ENCODE measurements at places on chromosomes 16 and 17.

DNA sequence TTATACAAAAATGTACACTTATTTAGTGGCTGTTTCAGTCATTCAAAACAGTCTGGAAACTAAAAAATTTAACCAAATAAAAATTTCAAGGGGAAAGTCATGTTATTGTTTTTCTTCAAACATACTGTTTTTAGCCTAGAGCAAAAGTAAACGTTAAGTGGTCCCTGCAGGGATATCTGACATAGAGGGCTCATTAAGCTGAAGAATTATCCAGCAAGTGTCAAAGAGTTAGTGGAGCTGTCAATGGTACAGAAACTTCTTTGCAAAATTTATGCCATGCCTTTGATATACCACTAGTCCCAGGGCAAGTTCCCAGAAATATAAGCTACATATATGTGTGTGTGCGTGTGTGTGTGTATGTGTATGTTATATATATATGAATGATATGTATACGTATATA lies 894.2 kb downstream of the KCNJ2 start:
- DNase-seq, result no peak

DNA sequence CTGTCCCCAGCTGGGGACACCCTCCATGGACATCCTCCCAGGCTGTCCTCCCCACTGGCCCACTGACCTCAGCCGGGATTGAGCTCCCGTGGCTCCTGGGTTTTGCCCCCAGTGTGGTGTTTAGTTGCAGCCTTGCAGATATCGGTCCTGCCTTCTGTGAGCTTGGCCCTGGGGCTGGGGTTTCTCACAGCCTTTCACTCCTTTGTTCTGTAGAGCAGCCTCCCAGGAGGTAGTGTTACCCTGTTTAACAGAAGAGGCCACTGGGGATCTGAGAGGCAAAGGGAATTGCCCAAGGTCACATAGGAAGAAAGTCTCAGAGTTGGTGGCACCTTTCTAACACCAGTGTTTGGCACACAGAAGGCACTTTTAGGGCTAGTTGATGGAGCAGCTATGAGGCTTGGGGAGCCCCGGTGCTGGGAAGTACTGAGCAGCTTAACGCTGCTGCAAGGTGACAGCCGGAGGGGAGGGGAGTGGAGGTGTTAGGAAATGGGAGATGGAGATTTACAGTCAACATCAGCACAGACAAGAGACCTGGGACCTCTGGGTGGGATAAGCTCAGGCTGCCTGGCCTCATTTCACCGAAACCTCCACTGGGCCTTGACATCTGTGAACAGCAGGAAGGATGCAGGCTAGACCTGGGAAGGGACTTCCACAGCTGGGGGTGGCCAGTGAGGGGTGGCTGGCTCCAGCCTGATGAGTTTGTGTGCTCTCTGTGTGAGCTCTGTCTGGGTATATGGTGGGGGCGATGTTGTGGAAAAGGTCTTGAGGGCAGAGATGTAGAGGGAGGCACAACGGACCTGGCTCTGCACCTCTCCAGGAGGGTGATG lies 26.1 kb downstream of the CACNA1G start:
- DNase-seq, result no peak

DNA sequence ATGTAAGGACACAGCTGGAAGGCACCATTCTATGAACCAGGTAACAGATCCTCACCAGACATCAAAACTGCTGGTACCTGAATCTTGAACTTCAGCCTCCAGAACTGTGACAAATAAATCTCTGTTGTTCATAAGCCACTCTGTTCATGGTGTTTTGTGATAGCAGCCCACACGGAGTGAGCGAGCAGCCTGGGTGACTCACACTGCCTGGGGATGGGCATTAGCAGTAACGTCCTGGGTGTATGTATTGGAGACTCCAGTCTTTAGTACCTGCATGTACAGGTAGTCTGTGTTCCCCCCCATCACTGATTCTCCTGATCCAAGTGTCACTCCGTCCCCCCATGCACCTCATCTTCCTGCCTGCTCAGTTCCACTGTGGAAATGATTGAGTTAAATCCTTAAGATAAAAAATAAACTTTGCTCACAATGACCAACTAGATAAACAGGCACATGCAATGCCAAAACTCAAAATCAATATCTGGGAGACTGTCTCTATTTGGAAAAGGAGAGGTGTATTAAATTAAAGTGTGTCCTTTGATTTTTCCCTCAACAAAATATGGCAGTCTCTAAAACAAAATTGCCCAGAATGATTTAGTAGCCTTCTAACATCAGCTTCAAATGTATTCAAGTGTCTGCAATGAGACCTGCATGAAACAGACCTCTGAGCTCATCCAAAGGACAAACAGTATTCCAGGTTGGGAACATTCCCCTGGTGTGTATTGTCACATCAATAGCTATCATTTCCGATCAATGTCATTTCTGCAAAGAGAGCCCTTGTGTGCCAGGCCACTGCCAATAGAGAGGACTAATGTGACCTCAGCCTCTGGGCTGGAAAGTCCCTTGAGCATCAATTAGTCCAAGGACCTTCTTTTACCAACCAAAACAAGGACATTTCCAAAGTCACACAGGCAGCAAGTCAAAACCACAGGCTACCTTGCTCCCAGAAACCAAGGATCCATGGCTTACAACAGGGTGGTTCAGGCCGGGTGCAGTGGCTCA lies 12.2 kb upstream of the VAT1L start:
- DNase-seq, result peak; percentile 51

DNA sequence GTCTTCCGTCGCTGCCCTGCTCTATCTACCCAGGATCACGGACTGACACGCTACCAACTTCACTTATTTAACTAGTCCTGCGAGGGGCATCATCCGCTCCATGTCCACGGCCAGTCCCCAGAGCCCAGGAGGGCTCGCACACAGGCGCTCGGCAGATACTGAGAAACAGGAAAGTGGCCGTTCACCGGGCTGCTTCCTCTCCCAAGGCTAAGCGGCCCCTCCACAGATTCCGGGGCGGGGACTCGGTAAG lies 388 bp downstream of the OXLD1 start:
- DNase-seq, result no peak

DNA sequence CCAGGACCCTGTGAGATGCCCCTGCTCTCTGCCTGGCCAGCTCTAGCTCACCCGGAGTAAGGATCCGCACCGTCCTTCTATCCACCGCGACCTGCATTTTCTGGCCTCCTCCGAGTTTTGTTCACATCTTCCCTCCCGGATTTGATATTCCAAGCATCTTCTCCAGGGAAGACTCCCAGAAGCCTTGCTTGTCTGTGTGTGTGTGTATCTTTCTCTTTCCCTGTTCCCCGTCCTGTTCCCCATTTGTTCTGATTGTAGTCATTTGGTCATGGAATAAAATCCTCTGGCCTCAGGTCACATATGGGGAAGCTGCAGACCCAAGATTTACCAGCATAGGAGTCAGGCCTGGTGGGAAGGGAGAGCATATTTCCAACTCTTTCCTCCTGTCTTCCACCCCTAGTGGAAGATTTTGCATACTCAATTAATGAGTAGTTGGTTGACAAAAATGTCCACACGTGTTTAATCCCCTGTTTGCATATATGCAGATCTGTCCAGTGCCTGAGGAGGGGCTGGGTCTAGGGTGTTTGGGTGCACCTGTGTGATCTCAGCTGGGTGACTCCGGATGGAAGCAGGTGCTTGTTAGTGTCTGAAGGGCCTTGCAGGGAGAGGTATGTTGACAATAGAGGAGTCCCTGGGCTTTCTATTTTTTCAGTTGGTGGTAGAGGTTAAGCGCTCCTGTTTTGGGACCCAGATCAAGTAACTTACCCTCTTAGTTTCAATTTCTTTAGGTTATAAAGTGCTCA lies 1.9 kb downstream of the PRAC1 start:
- no peak for DNase-seq

DNA sequence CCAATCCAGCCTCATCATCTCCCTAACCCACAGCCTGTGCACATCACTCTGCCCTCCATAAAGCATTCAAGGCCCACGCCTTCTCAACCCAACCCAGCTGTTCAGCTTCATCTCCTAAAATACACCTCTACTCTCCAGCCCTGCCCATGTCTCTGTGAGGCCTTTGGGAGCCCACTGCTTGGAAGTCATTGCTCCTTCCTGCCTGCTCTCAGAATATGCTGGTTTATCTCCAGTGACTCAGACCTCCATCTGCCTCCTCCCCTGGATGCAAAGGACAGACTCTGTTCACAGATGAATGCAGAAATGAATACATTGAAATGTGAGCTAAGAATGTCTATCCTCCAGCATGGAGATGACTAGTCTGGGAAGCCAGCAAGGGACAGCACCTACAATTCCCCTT lies 19.0 kb downstream of the KCNG4 start:
- DNase-seq, result peak; percentile 15

DNA sequence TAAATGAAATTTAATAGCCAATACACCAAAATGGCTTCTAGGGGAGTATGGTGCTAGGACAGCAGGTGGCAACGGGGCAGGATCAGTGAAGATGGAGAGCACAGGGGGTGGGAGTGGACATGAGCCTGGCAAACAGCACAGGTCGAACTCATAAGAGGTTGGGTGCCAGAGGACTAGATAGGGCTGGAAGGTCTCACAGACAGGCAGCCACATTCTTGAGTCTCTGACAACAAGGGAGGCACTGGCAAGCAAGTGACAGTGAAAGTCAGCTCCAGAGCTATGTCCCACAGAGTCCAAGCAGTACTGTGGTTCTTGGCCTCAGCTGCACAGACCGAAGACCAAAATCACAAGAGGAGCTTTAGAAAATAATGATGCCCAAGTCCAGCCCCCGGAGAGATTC lies 61.2 kb downstream of the USP31 start:
- DNase-seq, result no peak

- DNase-seq, result peak; percentile 96
Measured at GRCh38 chr17:71409712-71410111, 711.1 kb upstream of the SOX9 start.

- DNase-seq, result no peak
Measured at GRCh38 chr17:57464191-57464864, 208.0 kb downstream of the MSI2 start.

GRCh38 chr16:65743558-65743957 lies 621.7 kb upstream of the CDH11 start:
- no peak for DNase-seq

DNA sequence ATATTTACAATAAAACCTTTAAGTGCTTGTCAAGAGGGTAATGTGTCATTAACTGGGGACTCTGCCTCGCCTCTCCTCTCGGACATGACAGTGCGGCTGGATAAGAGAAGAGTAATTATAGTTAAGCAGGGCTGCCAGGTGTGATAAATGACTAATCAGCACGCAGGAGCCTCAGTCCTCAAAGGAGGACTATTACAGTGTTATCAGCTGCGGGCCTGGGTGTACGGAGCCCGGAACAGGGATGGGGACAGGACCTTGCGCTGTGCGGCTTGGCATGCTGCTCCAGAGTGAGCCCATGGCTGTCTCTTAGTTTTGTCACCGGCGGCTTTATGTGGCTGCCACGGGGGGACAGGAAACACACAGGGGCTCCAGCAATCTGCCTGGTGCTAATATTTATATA lies 607.2 kb downstream of the MAF start:
- DNase-seq, result no peak

DNA sequence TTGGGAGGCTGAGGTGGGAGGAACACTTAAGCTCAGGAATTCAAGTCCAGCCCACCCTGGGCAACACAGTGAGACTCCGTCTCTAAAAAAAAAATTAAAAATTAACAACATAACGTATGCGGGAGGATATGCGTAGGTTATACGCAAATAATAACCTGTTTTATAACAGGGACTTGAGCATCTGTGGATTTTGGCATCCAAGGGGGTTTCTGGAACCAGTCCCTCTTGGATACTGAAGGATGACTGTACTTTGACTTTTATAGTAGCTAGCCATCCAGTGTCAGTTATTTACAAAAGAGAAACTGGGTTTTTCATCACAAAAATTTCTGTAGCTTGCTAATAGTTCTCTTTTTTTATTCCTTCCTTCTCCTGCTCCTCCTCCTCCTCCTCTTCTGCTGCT lies 64.5 kb downstream of the TNRC6C start:
- DNase-seq, result no peak

DNA sequence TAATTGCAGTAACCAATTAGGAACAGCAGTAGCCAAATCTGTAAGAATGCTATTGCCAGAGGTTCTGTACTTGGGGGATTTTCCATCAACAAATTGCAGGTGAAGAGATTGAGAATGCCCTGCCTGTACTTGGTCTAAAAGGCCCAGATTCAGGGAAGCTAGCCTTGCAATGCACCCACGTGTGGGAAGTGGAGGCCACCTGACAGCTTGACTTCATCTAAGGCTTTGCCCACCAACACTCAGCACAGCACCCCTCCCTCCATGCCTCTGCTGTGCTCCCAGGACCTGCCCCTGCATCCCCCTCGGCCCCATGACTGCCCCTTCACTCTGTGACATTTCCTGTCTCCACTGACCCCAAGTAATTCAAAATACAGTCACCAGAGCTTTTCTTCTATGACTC lies 79.1 kb upstream of the CDH5 start:
- DNase-seq, result no peak

DNA sequence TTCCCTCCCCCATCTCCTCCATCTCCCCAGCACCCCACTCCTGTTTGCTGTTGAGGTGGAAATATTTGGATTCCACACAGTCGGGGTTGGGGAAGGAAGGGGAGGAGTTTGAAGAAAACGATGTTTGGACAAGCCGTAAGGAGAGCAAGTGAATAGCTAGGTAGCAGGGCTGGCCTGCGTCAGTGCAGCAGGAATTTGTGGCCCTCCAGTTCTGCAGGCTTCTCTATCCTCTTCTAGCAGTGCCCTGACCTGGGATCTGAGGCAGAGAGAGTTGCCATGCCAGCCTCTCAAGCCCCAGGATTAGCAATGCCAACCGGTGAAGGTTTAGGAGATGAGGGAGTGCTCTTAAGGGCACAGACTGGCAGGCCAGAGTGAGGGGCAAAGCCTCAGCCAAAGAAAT lies 12.5 kb downstream of the TLCD2 start:
- DNase-seq, result no peak

GRCh38 chr17:42276359-42276608 lies at the start of gene STAT5B:
Gene STAT5B, minus strand, starts transcription at chr17:42276391. Its CDS starts 44,264 bp downstream, at chr17:42232127.
- DNase-seq, result peak; percentile 71

- DNase-seq, result no peak
Measured at GRCh38 chr16:81185416-81185815, 53.1 kb upstream of the BCO1 start.

GRCh38 chr17:40346765-40347158 lies 17.8 kb downstream of the GJD3 start:
- DNase-seq, result no peak

DNA sequence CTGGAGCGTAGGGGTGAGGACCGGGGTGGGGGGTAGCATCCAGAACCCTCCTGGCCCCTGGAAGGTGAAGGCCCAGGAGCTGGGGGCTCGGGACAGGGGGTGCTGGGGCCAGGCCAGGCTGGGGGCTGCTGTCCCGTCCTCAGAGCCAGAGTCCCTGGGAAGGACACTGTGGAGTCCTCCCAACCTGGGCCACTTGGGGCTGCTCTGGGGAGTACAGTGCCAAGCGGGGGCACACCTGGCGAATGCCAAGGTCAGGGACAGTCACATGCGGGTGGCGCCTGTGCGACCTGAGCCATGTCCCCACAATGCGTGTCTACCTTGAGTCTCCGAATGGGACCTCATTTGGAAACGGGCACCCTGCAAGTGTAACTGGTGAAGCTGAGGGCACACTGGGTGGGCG lies 1.2 kb upstream of the PERCC1 start:
- no peak for DNase-seq

DNA sequence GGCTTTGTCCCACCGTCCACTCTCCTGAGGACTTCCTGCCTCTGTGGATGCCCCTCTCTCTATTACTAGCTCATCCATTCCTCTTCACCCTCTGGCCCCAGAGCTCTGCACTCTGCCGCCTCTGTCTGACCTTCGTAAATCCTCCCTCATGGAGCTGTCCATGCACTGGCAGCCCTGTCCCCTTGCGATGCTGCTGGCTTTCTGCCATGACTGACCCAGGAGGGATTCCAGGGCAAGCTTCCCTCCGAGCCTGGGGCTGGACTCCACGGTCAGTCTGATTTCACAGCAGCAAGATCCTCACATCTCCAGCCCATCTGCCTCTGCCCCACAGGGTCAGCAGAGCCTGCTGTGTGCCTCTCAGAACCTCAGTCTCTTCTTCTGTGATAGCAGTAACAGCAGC lies 4.7 kb downstream of the CBFA2T3 start:
- no peak for DNase-seq

Data from epithelial cell of esophagus (primary cell).